ENCODE measurements at places on chromosomes 11 and 22.
A peak's percentile ranks its signal among the peaks of the same experiment; 100 is the strongest.

DNA sequence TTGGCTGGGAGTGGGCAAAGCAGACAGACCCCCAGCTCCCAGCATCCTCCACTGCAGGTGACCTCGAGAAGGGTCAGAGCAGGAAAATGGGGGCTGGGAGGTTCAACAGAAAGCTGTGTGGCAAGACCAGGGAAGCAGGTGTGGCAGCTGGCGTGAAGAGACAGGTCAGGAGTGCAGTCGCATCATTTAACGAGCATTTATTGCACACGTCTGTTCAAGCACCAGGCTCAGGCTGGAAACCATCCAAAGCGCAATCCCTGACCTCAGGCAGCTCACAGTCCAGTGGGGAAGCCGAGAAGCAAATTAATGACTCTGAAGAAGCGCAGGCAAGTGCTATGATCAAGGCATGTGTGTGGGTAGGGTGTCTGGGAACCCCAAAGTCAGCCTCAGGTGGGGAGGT, 7.4 kb downstream of the SLC25A45 start:
- DNase-seq: no peak

GRCh38 chr11:6251120-6251733, 8.4 kb upstream of the CCKBR start:
- DNase-seq: peak; percentile 89

GRCh38 chr11:125994509-125994908, 48.7 kb downstream of the VSIG10L2 start:
- no peak for DNase-seq

DNA sequence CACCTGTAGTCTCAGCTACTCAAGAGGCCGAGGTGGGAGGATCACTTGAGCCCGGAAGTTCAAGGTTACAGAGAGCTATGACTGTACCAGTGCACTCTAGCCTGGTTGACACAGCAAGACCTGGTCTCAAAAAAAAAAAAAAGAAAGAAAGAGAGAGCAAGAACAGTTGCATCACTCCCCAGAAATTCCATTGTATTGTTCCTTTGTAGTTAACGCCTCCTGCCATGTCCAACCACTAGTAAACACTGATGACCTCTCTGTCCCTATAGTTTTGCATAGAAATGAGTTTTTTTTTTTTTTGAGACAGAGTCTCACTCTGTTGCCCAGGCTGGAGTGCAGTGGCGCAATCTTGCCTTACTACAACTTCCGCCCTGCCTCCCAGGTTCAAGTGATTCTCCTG, 10.8 kb downstream of the PATL1 start:
- no peak for DNase-seq

DNA sequence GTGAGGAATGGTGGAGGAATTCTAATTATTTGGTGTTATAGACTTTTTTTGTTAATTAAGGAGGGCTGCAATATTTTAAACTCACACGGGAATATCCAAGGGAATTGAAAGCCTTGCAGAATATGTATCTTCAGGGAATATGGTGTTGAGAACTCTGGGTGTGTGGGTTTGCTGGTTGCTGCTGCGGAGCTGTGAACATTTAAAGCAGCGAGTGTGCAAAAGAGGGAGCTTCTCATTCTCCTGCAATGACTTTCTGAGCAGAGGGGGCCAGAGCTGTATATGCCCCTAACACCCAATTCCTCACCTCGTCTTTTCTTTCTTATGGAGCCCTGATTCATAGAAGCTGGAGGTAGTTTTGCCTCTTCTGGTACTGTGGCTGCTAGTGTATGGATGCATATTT, 217.7 kb downstream of the HIPK3 start:
- no peak for DNase-seq

GRCh38 chr11:108616549-108616948, 23.0 kb upstream of the EXPH5 start:
- no peak for DNase-seq

DNA sequence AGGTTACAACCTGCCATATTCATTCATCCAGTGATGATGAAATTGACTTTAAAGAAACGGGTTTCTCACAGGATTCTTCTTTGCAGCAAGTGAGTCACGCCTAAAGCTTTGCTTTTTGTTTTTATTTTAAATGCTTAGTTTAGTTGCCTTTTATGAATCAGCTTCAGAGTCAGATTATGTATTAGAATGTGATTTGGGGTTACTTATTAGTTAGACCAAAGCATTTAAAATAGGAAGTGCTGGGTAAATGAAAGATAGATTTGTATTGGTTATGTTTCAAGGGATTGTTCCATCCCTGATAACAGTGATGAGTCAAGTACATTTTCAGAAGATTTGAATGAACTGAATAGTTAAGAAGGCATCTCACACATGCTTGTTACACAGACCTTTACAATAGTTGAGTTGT, 101.3 kb upstream of the GAL start:
- DNase-seq: no peak
